ENCODE measurements at places on chromosomes 2 and 18.

- DNase-seq = peak; percentile 11
These were observed 133.3 kb upstream of the UNC80 start for GRCh38 chr2:209638346-209638745.

- no peak for DNase-seq
These were observed 166.5 kb upstream of the MYCN start for GRCh38 chr2:15773846-15774245.

DNA sequence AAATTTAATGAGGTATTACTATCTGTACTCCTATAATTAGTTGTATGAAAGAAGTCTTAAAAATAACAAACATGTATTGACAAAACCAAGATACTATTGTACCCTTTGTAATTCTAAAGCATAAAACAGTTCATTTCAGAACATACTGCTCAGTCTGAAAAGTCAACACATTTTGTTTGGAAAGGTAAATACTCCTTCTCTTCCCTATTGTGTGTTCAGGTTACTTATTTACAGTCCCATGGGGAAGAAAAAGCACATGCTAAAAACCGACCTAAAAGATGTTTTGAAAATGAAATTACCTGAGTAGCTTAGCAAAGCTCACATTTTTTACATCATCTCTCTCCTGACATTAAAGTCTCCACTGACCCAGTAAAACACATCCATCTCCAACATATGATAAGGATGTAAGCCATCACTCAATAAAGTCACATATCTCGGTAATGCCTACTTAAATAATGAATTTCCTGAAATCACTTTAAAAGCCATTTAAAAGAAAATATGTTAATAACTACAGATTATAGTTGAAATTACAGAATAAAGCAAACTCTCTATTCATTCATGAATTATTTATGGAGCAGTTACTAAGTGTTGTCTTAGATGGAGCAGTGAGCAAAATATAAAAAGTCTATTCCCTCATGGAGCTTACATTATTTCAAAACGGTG, 75.6 kb upstream of the FZD5 start:
- DNase-seq = no peak

DNA sequence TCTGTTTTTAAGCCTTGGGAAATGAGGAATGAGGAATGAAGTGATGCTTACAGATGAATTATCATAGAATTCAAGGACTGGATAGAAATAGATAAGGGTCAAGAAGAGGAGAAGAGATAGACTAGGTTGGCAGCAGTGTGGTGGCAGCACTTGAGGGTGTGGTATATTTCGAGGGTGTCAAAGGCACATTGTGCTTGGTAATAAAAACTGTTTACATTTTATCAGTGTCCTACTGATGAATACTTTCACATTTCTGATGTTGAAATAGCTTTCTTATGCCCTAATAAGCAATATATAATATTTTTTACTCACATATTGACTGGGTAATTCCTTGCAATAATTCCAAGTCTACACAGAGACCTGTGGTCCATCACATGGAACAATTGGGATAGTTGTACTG, 3.4 kb downstream of the TFPI start:
- DNase-seq = no peak

DNA sequence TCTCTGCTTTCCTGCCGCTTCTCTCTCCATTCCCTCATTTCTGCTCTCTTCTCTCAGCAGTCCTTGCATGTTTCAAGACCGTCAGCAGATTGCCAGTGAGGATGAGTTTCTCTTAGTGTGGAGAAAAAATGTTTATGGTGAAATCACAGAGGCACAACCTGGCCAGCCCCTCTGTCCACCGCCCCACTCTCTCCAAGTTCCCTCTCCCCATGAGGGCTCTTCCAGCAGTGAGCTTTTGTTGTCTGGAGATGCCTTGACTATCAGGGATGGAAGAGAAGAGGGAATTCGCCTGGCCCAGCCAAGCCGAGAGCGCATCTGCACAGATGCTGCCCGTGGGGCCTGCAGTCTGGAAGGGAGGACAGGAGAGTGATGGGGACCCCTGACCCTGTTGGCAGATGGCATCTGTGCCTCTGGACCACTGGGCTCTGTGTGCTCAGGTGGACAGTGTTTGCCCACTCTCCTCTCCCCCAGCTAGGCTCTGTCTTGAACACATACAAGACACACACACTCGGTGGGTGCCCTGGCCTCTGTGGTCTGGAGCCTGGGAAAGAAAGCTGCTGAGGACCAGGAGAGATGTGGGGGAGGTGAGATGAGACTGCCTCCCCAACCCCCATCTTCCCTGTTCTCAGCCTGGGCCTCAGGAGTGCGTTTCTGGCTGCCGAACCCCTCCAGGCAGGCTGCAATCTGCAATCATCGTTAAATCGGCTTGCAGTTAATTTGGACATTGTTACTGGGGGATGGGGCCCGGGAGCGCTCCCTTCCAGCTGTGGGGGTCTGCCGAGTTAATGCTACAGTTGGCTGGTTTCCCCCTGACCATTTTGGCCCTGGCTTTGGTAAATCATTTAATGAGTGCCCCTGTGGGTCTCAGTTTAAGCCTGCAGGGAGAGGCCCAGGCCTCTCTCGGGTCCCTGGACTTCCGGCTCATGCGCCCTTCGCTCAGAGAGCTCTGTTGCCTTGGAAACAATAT, 4.5 kb downstream of the ITM2C start:
- no peak for DNase-seq

DNA sequence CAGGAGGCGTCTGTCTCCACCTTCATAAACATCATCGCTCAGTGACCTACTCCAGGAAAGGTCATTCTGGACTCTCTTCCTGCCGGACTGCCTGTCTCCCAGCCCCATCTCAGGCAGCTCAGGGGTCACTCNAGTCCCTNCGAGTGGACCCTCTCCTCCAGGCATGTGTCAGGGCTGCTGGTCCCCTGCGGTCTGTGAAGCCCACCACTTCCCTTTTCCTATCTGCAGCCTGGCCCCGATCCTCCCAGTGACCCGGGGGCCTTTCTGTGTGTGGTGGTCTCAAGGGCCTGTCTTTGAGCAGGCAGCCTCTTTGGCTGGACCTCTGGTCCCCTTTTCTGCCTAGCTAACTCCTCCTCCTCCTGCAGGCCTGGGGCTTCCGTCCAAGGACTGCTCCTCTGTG, 5.9 kb upstream of the PARD6G start:
- no peak for DNase-seq

DNA sequence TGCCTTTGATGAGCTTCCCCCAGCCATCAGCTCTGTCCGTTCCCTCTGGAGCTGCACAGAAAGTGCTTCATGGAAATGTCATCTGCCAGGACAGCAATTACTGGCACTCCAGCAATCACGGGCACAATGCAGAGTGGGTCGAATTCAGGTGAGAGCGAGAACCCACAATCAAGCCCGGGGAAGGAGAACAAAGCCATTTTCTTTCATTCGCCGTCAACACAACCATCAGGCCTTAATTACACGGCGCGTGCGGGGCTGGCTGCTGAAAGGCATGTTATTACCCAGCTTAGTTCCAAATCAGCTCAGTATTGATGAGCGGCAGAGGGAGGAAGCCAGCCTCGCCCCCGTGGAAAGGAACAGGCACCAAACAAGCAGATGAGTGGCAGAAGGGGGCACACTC, 143.9 kb downstream of the MYT1L start:
- DNase-seq = no peak

DNA sequence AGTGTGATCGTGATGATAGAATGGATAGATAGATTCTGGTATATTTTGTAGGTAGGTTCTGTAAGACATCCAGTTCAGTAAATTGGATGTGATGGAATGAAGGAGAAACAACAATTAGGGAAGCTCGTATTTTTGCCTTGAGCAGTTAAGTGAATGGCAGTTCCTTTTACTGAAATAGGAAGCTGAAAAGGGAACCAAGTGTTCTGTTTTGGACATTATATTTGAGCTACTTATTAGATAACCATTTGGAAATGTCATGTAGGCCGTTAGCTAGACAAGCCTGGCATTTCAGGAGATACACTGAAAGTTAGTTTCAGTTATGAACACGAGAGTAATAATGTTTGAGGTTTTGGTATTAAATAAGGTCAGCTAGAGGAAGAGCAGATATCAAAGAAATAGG, 41.5 kb downstream of the MARCHF7 start:
- DNase-seq = no peak

DNA sequence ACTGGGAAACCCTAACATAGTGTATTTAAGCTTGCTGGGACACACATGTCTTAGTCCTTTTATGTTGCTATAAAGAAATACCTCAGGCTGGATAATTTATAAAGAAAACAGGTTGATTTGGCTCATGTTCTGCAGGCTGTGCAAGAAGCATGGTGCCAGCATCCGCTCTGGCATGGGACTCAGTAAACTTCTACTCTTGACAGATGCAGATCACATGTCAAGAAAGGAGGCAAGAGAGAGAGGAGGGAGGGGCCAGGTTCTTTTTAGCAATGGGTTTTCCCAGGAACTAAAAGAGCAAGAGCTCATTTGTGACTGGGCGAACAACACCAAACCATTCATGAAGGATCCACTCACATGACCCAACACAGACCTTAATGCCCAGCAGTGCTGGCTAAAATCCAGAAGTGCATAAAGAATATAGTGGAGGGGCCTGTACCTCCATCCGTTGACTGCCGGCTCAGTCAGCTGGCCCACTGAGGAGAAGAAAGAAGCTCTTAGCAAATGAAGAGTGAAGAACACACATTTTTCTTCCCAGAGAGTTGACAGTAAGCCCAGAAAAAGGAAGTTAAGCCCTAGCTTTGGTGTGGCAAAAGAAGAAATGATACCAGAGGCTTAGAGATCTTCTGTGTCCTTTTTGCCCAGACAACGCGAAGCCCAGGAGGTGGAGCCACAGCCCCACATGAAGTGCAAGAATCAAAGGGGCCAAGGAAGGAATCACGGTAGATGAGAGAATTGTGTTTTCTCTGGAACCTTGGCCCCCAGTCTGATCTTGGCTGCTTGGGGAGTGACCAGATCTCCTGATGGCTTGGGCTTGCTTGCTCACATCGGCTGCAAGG, 183.5 kb upstream of the FAM98A start:
- DNase-seq = no peak

- no peak for DNase-seq
These were observed 148.4 kb upstream of the SPRED2 start for GRCh38 chr2:65580824-65581223.

DNA sequence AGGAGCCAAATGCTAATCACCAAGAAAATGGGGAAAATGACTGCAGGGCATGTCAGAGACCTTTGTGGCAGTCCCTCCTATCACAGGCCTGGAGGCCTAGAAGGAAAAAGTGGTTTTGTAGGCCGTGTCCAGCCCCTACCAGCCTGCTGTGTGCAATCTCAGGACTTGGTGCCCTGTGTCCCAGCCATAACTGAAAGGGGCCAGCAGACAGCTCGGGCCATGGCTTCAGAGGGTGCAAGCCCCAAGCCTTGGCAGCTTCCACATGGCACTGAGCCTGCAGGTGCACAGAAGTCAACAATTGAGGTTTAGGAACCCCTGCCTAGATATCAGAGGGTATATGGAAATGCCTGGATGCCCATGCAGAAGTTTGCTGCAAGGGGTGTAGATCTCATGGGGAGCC, 391.2 kb upstream of the FSIP2 start:
- no peak for DNase-seq

DNA sequence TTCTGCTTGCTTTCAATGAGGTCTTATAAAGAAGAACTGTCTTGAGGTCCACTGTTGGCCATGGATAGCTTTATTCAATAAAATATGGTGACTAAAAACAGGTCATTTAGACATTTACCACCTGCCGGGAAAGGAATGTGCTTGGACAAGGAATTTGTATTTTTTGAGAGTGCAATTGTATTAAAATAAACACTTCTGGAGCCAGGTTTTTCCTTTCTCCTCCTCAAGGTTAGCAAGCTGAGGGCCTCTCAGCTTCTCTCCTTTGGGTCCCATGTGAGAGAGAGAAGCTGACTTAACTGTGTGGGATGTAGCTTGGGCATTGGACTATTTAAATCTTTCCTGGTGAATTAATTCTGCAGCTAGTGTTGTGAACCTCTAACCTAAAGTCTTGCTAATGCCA, 321.0 kb downstream of the MEIS1 start:
- no peak for DNase-seq

DNA sequence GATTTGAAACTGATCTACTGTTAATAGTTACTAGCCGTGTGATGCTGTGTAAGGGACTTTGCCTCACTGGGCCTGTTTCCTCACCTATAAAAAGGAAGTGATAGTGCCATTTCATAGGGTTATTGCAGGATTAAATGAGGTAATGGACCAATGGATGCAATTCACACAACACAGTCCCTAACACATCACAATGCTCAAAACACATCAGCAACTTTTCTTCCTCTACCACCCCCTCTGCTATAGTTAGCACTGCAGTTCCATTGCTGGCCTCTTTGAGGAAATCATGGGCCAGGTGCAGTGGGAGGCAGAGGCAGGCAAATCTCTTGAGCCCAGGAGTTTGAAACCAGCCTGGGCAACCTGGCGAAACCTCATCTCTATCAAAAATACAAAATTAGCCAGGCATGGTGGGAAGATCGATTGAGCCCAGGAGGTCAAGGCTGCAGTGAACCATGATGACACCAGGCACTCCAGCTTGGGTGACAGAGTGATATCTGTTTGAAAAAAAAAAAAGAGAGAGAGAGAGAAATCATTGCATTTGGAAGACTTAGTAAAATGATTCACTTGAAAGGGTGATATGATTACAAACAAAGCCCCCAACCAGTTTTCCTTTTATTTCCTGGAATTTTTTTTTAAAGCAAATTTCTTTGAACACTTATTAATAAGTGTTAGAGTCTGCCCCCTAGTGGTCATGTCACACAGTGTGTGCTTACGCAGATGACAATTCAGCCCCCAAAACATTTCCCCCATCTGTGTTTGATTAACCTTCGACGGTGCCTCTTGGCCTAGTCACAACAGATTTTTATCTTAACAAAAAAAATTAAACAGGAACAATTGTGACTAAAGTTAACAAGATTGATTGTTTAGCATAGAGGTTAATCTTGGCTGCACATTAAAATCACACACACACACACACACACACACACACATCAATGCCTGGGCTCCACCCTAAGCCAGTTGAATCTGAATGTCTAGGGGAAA, 88.6 kb upstream of the BCL11A start:
- DNase-seq = peak; percentile 18

DNA sequence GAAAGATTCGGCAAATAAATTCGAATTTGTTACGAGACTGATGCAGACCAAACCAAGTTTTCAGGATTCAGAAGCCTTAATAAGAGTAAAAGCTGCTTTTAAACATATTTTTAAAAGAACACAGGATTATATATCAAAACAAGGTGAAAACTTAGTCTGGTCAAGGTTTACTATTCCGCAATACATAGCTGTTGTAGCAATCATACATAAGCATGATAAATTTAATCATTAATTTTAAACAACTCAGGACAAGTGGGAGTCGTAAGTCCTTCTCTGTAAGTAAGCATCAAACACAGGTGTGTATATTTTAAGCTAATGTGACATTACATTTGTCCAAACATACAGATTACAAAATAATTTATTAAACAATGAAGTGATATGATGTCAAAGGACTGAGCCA, 57.7 kb downstream of the PUM2 start:
- DNase-seq = no peak

DNA sequence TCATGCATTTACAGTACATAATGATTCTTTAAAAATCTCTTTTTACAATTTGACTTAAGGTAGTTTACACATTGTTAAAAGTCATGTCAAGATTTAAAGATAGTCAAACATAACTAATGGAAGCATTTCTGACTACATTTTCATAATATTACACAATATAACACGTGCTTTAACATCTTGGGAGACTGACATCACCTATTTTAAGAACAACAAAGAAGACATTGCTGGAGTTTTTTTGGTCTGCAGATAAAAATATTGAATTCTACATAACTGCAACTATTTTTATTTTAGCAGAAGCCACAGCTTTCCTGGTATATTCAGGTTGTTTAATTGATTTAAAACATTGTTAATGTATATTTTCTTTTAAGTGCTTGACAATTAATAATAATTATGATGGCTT, 65.7 kb downstream of the UBR3 start:
- no peak for DNase-seq

- DNase-seq = no peak
These were observed 10.0 kb downstream of the HK2 start for GRCh38 chr2:74843899-74844298.

GRCh38 chr18:8854550-8854949, 149.2 kb downstream of the MTCL1 start:
- no peak for DNase-seq
